ENCODE measurements at places on chromosomes 3 and 15. TPM values are rescaled to one million over a fixed set of nuclear protein-coding genes. Genes with fewer than 3 reads are reported as not detected.

PPARG gene
- total RNA-seq: 3.0 TPM

KNL1 gene
- 12.0 TPM for total RNA-seq

CKMT1A gene
- 19.6 TPM for total RNA-seq

POLR2M gene
- 399 TPM for total RNA-seq

CTXN2 gene
- total RNA-seq: 1.6 TPM

UNC13C gene
- 52.6 TPM for total RNA-seq

GPR62 gene
- total RNA-seq: 0.46 TPM

All from diencephalon (tissue), 1 donor.